ENCODE measurements at places on chromosomes 16 and 17.

- no peak for DNase-seq
Measured at GRCh38 chr16:65373097-65373496, 251.2 kb upstream of the CDH11 start.

- DNase-seq = no peak
Measured at GRCh38 chr17:6023036-6023831, 46.9 kb upstream of the WSCD1 start.

GRCh38 chr17:34726536-34727384, 147.4 kb downstream of the TMEM132E start:
- DNase-seq = no peak

- DNase-seq = no peak
Measured at GRCh38 chr17:77287432-77288068, 146.8 kb downstream of the SEC14L1 start.

GRCh38 chr17:64529221-64529620, 22.4 kb downstream of the CEP95 start:
- no peak for DNase-seq

GRCh38 chr16:56643080-56643778, 4.8 kb downstream of the MT1A start:
- DNase-seq = peak; percentile 74

DNA sequence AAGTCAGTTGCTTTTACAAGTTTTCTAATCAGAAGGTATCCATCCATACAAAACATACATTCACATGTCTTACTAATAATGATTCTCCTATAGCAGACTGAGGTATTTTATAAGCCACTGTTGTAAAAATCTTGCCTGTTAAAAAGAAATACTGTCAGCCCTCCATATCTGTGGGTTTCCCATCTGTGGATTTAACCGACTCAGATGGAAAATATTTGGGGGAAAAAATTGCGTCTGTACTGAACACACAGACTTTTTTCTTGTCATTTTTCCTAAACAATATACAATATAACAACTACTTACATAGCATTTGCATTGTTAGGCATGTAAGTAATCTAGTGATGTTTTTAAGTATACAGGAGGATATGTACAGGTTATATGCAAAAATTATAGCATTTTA, 90.4 kb downstream of the PARN start:
- DNase-seq = no peak

GRCh38 chr16:89256651-89257254, 39.2 kb downstream of the ZNF778 start:
- peak; percentile 52 for DNase-seq

GRCh38 chr17:13005530-13005929, 12.3 kb downstream of the ELAC2 start:
- no peak for DNase-seq

GRCh38 chr17:3658784-3659449, 9.5 kb downstream of the TAX1BP3 start:
- DNase-seq = no peak

DNA sequence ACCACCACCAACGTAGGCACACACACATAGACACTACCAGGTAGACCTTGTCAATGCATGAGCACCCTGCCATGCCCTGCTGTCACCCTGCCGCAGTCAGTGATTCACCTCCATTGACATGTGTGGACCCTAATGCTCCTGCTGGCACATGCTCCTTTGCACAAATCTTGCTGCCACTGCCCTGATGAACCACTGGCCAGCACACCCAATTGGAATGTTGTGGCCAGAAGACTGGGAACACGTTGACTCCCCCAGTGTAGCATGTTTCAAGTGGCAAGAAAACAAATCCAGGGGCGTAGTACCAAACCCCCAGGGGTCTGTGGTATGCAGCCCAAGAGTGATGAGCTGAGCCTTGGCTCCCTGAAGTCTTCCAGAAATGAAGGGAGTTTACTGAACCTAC, 486.4 kb upstream of the KIF2B start:
- DNase-seq = no peak

- peak; percentile 8 for DNase-seq
Measured at GRCh38 chr17:42843358-42843934, 934 bp upstream of the AOC2 start.

DNA sequence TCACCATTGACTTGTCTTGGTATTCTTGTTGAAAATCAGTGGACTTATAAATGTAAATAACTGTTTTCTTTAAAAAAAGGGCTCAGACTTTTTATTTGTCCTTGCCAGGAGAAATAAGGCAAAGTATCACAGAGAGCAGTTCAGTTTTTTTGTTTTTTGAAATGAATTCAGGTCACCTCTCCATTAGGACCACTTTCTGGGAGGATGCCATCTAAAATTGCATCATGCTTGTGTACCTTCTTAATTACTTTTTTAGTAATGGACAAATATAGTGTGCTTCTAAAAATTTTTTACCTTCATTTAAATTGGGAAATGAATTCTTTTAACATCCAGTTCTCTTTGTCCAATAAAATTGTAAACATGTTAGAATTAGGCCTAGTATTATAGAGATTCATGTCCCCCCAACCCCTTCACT, 210.0 kb downstream of the BCAS3 start:
- DNase-seq = no peak

DNA sequence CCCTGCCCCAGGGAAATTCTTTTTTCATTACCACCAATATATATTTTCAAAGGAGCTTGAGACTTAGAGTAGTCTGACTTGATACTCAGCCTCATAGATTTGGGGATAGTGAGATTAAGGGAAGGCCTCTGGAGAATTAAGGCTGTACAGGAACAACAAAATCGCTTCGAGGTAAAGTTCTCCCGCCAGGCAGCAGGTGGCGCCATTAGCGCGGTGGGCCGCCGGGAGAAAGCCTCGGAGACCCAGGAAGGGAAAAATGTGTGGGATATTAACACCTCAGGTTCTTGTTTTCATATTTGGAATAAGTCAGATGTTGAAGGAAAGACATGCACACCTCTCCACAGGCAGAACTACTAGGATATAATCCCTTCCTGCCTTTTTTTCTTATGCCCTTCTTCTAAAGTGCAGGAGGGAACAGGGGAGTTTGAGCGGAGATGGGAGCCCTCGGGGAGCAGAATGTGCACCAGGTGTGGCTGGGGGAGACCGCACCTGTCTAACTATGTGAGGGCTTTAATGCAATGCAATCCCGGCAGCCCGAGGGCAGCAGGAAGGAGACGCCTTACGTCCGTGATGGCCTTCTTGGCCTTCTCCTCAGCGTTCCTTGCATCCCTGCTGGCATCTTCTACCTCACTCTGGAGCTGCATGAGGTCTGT, 25.9 kb downstream of the MYH3 start:
- DNase-seq = no peak

DNA sequence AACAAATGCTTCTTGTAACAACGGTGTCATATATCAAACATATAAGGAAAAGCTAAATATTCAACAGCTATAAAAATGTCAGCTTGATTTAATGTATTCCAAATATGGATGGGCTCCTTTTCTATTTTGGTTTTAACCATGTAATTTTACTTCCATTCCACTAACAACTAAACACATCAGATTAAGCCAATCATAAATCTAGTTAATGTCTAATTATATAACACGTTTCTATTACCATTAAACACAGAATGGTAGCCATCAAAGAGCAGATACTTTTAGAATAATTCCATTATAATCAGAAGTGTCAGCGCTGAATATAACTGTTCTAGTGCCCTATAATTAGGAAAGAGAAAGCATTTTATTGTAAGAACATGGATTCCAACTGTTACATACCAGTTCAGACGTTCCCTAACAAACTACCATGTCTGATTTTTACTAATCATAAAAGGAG, 10.0 kb downstream of the CMC2 start:
- no peak for DNase-seq

- DNase-seq = no peak
Measured at GRCh38 chr16:87945351-87946042, 5.7 kb upstream of the BANP start.

GRCh38 chr17:7687072-7687907, at the start of gene TP53:
TSS of gene TP53 (minus strand) at chr17:7687490. CDS start at chr17:7676594, 10,896 bp downstream.
- DNase-seq = peak; percentile 92

- DNase-seq = no peak
Measured at GRCh38 chr16:56357241-56357764, 68.0 kb downstream of the AMFR start.

GRCh38 chr17:42372142-42372541, 16.1 kb downstream of the STAT3 start:
- DNase-seq = no peak

DNA sequence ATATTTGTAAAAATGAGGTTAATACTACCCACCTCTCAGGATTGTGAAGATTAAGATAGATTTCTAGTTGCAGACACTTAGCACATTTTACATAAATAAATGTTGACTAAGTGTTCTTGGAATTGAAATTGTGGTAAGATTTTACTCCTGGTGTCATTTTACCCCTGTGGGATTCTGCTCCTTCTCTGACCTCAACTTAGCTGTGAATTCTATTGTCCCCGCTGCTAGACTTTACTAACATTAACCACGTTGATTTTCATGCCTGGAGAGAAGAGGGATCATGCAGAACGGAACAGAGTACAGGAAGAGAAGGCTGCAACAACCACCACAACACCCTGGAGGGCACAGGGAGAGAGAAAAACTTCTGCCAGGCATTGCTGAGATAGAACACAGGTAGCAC, 2.1 kb upstream of the TOM1L1 start:
- DNase-seq = no peak

GRCh38 chr16:69688589-69688988, 37.8 kb downstream of the NQO1 start:
- DNase-seq = no peak

DNA sequence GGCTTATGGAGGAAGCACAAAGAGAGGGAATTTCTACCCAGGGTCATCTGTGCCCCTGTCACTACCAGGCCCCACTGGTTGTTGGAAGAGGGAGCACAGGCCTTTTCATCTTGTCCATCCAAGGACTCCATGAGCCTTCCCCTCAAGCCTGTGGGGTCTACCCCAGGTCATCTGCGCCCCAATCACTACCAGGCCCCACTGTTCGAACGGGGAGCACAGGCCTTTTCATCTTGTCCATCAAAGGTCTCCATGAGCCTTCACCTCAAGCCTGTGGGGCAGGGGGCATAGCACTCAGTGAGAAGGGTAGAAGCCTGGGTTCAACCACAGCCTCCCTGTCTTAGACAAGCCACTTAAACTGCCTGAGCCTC, 101.5 kb upstream of the CDH5 start:
- DNase-seq = no peak

DNA sequence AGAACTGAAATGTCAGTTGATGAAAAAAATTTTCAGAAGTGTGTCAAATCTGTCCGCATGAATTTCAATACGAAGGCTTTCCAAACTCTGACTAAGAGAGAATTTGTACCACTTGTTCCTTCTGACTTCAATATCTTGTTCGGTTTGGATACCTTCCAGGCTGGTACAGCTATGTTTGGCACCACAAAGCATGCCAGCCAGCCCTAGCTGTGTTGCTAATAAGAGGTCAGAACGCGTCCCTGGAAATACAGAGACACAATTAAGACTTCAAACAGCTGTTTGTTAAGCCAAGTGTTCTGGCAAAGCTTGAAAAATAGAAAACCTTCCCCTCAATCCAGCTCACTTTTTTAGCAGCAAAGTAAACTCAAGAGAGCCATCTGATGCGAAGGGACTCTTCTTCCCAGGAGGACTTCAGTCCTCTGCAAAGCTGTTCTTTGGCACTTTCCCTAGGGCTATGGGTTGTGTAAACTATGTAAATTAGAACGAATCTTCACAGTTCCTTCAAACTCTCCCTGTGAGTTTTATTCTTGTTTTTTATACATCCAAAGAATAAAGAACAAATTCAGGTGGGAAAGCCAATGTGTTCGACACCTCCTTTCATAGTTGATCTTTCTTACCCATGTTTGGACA, 35.1 kb downstream of the GRB2 start:
- no peak for DNase-seq

DNA sequence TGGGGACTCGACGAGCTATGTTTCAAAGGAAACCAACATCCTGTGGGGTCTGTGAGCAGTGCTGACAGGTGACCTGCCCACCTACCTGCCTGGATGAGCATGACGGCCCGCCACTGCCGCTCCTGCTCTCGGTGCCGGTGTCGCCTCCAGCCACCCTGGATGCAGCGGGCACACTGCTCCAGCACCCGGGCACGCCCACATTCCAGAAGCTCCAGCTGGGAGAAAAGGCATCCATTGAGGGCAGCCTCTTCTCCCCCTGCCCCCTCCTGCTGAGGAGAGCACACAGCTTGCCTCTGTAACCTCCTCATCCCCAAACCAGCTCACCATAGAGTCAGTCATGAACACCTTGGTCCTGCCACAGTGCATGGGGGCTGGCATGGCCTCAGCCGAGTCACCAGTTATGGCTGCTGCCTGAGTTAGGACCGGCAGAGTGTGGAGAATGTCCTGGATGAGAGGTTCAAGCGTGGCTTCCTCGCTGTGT, 14.3 kb downstream of the ZNHIT3 start:
- no peak for DNase-seq

- DNase-seq = no peak
Measured at GRCh38 chr17:49277638-49278037, 47.1 kb upstream of the PHOSPHO1 start.

GRCh38 chr17:82386255-82386831, 14.8 kb downstream of the UTS2R start:
- DNase-seq = no peak

DNA sequence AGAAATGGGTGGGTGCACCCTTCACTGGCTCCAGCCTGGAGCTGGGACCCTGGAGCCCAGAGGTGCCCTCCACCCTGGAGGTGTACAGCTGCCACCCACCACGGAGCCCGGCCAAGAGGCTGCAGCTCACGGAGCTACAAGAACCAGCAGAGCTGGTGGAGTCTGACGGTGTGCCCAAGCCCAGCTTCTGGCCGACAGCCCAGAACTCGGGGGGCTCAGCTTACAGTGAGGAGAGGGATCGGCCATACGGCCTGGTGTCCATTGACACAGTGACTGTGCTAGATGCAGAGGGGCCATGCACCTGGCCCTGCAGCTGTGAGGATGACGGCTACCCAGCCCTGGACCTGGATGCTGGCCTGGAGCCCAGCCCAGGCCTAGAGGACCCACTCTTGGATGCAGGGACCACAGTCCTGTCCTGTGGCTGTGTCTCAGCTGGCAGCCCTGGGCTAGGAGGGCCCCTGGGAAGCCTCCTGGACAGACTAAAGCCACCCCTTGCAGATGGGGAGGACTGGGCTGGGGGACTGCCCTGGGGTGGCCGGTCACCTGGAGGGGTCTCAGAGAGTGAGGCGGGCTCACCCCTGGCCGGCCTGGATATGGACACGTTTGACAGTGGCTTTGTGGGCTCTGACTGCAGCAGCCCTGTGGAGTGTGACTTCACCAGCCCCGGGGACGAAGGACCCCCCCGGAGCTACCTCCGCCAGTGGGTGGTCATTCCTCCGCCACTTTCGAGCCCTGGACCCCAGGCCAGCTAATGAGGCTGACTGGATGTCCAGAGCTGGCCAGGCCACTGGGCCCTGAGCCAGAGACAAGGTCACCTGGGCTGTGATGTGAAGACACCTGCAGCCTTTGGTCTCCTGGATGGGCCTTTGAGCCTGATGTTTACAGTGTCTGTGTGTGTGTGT, 46.8 kb downstream of the IL21R start:
- DNase-seq = no peak

- DNase-seq = no peak
Measured at GRCh38 chr16:49469311-49469670, 95.7 kb downstream of the C16orf78 start.

- DNase-seq = no peak
Measured at GRCh38 chr16:13829697-13830299, 90.2 kb upstream of the ERCC4 start.
